Right hindlimb (tissue), 1 donor: ENCODE measurements at places on chromosomes 2 and 18.

DNA sequence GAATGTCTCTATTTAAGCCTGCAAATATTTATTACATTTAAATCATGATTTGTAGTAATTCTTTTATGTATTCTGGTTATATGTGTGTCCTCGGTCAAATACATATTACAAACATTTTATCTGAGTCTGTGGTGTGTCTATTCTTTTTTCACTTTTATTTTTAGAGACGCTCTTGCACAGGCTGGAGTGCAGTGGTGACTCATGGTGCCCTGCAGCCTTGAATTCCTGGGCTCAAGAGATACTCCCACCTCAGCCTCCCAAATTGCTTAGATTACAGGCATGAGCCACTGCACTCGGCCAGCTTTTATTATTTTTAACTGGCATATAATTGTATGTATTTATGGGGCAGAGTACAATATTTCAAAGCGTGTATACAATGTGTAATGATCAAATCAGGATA, 47.5 kb downstream of the ARID5A start:
- no peak for DNase-seq

GRCh38 chr18:55790296-55790695, 202.3 kb upstream of the TCF4 start:
- no peak for DNase-seq

DNA sequence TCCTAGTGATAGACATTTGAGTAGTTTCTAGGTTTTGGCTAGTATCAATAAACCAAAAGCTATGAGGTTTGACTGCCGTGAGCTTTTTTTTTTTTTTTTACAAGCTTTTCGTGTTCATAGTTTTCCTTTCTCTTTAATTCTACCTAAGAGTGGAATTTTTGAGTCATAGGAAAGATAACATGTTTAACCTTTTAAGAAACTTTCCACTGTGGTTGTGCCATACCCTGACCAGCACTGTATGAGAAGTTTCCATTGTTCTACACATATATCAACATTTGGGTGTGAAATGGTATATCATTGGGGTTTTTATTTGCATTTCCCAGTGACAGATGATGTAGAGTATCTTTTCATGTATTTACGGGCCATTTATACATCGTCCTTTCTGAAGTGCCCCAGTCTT, 31.7 kb downstream of the UBE2F start:
- DNase-seq: no peak

- DNase-seq: no peak
These were observed 67.1 kb downstream of the CERKL start for GRCh38 chr2:181589779-181590178.

DNA sequence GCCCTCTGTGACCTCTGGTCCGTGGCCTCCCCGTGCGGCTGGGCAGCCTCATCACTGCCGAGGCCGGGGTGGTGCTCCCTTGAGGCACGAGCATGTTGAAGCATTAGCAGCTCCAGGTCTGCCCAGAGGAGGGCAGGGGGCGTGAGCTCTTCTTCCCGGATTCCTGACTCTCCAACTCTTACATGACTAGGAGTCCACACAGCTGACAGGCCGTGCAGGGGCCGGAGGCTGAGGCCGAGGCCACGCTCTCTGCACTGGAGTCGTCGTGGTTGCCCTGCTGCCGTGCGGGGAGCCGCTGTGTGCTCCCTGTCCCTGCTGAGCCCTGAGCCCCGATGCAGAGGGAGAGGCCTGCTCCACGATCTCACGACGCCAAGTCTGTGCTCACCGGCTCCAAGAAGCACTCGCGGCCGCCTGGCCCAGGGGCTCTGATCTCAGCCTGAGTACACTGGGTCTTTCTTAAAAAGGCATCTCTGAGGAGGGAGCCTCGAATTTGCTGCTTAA, 19.4 kb upstream of the KCNG2 start:
- no peak for DNase-seq

DNA sequence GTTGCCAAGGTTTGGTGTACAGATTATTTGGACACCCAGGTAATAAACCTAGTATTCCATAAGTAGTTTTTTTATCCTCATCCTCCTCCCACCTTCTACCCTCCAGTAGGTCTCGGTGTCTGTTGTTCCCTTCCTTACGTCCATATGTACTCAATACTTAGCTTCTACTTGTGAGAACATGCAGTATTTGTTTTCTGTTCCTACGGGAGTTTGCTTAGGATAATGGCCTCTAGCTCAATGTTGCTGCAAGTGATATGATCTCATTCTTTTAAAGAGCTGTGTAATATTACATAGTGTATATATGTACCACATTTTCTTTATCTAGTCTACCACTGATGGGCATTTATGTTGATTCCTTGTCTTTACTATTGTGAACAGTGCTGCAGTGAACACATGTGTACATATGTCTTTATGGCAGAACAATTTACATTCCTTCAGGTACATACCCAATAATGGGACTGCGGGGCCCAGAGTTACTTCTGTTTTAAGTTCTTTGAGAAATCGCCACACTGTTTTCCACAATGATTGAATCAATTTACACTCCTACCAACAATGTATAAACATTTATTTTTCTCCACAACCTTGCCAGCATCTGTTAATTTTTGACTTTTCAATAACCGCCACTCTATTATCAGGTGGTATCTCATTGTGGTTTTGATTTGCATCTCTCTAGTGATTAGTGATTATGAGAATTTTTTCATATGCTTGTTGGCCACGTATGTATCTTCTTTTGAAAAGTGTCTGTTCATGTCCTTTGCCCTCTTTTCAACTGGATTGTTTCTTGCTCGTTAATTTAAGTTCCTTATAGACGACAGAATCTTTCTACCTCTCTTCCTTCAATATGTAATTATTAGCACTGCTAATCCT, 88.0 kb downstream of the MEMO1 start:
- no peak for DNase-seq
